Activated CD4-positive, CD25-positive, alpha-beta regulatory T cell treated with anti-CD3 and anti-CD28 coated beads, Interleukin-2, amount 50 U/mL, for 24 hours (primary cell): ENCODE measurements at places on chromosomes 11 and 22.
A peak's percentile ranks its signal among the peaks of the same experiment; 100 is the strongest.

DNA sequence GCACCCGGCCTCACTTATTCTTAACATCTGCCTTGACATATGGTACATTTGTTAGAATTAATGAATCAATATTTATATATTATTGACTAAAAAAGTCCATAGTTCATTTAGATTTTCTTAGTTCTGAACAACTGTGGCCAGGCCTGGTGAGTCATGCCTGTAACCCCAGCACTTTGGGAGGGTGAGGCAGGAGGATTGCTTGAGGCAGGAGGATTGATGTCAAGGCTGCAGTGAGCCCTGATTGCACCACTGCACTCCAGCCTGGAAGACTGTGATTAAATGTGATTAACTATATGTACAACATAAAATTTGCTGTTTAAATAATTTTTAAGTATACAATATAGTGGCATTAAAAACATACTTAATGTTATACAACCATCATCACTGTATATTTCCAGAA is 5.6 kb downstream of the UVRAG start:
- ATAC-seq, result no peak

DNA sequence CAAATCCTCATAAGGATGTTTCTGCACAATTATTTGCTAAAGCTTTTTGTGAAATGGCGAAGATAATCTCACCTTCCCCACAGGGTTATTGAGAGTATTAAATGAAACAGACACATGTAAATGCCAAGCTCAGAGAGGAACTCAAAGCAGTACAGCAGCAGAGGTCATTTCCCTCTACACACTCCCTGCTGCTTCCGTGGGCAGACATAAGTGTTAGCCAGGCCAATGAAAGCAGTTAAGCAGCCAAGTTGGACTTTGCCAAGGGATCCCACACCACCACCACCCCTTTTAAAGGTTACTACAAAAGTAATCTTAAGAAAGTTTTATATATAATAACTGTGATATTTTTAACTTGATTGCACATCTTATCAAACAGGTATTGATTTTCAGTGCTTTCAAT is 4.0 kb upstream of the FAM111A start:
- ATAC-seq, result no peak

DNA sequence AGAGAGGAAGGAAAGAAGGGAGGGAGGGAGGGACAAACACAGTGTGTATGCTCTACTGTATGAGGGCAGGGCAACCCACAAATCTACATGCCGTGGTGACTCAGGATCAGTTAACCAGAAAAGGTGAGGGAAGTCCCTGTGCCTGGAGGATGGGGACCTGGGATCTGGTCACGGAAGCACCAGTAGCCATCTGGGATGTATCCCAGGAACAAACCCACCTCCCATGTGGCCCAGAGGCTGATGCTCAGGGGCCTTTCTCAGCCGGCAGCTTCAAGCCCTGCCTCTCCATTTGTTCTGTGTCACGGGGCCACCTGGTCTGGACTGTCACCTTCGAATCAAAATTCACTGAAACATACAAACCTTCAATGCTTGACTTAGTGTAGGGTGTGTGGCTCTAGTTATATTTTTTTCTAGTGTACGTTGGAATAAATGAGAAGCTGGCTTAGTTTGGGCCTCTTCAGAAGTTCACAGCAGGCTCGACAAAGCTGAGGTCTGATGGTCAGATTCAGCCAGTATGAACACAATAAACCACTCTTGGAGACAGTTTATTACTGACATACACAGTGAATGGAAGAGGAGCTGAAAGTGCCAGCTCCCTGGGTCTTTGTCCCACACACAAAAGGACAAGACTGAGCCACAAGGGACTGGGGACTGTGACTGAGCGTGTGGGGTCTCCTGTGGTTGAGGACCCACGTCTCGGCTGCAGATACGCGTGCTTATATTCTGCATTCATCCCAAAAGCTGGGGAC is 23.5 kb upstream of the RTL6 start:
- no peak for ATAC-seq

- no peak for ATAC-seq
These were observed 23.1 kb downstream of the A4GALT start for GRCh38 chr22:42697542-42698013.

DNA sequence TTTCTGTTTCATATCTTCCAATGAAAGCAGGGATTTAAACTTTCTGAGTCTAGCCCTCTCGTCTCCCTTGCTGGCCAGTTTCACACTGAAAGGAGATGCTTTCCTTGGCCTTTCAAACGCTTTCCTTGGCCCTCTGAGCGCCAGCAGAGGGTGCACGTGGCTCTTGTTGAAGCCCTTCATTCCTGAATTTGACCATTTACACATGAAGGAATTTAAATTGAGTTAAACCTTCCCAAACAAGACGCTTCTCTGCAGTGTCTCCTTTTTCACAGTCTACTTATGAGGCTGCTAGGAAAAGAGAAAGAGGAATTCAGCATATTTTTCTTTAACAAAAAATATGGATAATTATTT is 21.6 kb downstream of the NNMT start:
- ATAC-seq, result no peak

DNA sequence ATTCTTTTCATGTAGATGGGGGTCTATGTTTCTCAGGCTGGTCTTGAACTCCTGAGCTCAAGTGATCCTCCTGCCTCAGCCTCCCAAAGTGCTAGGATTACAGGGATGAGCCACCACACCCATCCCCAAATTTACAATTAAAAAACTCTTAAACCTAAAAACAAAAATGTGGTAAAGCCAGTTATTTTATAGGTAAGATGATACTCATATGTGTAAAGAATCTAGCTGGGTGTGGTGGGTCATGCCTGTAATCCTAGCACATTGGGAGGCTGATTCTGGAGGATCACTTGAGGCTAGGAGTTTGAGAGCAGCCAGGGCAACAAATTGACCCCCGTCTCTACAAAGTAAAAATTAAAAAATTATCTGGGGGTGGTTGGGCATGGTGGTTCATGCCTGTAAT is 4.0 kb upstream of the RBM14 start:
- ATAC-seq, result no peak

DNA sequence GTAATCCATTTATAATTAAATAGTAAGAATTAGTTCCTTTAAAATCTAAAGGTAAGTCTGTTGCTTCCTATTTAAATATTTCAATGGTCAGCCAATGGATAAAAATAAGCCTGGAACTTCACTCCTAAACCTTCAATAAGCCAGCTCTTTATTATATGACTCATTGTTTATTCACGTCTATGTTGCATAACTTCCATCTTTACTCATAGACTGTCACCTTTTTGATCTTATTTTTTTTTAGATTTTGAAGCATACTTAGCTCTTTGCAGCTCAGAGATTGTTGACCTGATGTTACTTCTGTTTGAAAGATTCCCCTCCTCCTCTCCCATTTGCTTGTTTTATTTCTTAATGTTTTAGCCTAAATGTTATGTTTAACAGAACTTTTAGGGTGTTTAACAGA is 1571.2 kb upstream of the RAG2 start:
- no peak for ATAC-seq

DNA sequence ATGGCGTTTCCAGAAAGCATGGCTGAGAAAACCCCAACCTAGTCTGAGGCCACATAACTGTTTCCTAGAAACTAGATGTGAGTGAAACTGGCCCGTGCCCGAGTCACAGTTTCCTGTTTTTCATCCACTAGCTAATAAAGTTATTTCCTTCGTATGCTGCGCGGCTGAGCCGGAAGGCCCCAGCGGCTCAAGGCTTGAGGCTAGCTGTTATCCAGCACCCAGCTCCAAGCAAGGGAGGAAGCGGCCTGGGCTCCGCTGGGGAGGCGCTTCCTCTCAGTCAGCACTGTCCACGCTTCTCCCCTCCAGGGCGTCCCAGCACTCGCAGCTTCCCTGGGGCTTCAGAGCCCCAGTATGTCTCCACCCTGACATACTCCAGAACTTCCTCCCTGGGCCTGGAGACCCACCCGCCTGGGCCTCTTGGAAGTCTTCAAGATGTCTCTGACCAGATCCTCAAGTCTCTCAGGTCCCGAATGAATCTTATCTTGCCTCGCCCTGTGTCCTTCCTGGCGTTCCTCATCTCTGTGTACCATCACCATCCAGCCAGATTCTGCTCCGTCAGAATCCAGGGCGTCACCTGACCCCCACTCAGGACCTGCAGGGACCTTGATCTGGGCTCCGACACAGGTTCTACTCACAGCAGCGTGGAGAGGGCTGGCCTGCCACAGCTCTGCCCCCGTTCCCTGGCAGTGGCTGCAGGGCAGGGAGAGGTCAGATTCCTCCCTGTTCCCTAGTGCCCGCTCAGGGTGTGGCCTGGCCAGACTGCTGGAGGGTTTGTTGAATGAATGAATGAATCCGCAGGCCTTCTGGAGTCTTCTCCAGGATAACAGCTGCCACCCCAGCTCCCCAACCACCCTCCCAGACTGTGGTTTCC is 81.9 kb downstream of the LRRC32 start:
- peak; percentile 82 for ATAC-seq

DNA sequence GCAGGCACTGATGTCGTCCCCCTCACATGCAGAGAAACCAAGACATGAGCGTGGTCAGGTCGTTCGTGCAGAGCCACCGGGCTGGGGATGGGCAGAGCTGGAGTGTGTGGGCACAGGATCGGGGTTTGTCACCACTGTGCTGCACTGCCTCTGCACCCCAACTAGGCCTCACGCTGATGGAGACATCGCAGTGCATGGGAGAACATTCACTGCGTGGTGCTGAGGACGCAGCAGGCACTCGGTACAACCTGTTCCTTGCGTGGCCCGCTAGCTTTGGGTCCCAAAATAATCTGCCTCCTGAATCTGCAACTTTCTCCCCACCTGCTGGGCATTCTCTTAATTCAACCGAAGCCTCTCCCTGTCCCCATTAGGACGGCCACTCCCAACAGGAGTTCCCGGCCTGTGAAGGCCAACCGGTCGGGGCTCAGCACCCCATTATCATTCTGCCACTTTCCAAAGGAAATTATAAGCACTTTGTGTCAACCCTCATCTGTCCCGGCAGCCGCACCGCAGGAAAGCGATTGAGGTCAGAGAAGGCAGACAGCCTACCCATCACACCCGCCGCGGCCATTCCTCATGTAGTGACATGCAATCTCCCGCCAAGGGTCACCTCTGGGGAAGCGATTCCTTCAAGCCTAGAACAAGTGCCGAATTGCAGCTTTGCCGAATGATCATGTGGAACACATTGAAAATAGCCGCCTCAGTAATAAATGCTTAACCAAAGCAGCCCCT is 490.4 kb downstream of the MN1 start:
- ATAC-seq, result no peak
